Omental fat pad (tissue), 4 donors: ENCODE measurements at places on chromosomes 3 and 15.

DNA sequence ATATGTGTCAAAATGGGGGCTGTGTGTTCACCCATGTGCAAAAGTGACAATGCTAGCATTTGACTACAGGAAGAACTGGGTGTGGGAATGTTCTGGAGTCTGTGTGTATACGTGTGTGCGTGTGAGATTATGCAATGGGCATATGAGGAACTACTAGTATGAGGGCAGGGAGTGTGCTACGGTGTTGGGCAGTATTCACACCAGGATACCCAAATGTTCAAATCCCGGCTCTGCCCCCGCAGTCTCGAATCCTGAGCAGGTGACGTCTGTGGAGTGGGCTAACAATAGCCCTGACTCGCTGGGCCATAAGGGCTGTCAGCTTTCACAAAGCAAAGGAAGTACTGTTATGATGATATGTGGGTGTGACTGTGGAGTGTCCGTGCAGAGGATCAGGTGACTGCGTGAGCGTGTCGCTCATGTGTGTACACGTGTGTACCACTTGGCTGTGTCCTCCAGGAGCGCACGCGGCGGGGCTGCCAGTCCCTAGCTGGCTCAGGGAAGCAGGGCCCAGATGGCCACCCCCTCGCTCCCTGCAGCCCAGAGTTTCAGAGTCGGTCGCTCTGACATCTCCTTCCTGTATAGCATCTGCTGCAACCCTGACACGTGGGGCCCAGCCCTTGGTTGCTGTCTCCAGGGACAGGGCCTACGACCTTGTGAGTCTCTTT, 27.2 kb downstream of the IQSEC1 start:
- DNase-seq = no peak

DNA sequence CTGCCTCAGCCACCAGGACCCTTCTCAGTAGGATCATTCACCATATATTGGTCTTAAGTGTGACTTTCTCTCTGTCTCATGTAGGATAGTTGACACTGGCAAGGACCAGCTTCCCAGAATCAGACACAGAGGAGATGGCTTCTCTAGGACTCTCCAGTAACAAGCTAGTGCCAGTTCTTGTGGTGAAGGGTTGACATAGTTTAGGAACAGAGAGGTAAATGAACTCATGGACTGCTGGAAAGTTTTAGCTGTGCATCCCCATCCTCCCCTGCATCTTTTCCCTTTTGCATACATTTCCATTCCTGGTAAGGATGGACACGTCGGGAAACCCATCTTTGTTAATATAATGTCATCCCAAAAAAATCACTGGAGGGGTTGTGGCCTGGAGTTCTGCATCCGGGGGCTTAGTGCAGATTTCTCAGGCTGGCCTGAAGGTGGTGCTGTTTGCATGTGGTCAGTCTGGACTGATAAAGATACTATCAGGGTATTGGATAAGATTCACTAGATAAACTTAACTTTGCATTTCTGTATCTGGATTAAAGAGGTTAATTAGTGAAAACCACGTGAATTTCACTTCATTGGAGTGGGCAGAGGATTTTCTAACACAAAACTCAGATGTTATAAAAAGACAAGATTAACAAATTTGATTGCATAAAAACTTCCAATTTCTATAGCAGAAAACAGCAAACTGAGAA, 110.8 kb downstream of the TBC1D2B start:
- no peak for DNase-seq

DNA sequence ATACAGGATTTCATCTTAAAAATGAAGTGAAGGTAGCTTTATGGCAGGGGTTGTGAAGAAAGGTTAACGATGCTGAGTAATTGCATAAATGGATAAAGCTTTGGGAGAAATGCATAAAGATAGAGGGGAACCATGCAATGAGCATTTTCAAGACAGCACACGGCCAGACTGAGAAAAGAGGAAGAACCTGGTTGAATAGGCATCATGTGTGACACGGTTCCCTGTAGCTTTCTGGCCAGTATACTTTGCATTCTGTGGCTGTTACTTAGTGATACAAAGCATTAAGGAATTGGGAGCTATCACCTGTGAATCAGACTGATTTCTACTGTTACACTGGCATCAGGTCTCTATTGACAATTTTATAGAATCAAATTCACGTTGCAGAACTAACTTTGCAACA, 33.3 kb downstream of the NR2C2 start:
- DNase-seq = no peak

- DNase-seq = no peak
These were observed 34.1 kb downstream of the PTPN23 start for GRCh38 chr3:47414666-47415587.

DNA sequence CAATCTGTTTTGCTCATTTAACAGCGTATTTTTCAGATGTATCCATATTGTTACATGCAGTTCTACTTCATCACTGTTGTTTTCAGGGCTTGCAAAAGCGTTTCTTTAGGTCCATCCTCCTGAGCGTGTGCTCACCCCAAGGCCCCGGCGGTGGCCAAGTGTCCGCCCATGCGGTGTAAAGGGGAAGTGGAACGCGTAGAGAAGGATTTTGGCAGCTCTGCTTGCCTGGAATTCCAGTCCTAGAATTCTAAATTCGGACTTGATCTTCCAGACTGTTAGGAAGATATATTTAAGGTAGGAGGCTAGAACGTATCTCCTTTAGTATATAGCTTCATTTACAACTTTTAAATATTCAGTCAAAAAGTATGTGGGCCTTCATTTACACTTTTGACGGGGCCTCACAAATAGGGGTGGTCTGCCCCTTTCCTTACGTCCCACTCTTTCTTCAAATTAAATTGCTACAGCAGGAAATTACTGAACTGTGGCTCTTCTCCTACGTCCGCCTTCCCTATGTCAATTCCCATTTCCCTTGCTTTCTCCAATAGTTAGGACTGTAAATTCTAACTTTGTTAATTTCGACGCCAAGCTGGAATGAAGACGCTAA, 609 bp upstream of the TBC1D23 start:
- DNase-seq = no peak

DNA sequence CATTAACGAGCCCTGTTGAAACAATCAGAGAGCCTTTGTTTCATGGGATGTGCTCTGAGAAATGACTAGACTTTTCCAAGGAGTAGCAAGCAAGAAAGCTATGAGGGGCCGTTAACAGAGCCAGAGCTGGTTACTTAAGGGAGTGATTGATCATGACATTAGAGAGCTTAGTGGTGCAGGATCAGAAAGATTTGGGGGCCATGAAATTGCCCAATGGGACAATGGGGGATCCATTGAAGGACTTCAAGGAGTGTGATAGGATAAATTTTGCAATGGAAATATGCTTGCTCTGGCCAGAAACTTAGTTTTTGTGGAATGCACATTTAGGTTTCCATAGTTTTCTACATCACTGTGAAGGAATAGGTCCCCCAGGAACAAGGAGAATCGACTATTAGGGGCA, 45.6 kb downstream of the LRRC3B start:
- DNase-seq = no peak

DNA sequence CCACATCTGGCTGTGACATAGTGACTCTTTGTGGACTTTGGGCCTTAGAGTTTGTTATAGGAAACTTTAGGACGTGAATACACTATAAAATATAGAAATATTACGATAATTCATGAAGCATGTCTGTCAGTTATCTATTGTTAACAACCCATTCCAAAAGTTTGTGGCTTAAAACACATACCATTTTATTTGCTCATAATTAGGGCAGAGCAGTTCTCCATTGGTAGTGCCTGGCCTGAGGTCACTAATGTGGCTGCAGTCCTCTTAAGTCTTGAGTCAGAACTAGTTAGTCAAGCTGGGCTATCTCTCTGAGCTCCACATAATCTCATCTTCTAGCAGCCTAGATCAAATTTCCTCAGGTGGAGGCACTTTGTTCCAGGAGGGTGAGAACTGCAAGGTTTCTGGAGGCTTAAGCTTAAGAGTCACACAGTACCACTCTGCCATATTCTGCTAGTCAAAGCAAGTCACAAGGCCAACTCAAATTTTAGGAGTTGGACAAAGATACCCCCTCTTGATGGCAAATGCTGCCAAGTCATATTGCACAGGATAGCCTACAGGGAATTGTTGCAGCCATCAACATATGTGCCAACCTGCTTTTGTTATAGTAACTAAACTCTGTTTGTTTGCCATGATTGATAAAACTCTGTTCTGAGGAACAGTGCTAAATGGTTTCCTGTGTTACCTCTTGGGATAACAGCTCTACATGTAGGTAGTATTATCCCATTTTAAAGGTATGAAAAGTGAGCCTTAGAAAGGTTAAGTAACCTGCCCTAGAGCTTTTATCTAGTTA, 8.7 kb downstream of the ATXN7 start:
- no peak for DNase-seq

DNA sequence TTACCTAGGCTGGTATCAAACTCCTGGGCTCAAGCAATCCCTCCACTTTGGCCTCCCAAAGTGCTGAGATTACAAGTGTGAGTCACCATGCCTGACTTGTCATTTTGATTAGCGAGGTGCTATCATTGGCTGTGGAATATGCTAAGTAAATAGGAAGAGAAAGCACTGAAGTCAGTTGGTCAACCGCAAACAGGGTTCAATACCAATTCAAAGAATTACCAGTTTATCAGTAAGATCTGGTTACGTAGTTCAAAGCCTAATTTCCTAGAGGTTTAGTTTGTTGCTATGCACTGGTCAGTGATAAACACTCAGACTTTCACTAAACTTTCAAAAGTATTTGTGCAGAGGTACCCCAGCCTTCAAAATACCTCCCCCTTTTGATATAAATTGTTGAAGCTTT, 29.5 kb downstream of the GLB1 start:
- no peak for DNase-seq

DNA sequence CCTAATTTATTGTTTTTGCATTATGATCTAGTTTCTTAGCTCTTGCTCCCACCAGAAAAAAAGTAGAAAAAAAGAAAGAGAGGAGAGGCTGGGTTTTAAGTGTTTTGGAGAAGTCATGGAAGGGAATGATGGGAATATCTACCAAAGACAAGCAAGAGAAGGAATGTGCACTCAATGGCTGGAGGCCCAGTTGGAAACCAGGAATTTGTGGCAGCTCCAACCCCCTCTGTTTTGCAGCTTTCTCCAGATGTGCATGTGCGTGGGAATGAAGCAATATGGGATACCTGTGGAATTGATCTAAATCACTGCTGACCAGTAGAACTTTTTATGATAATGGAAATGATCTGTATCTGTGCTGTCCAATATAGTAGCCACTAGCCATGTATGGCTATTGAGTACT, 27.1 kb downstream of the EIF2AK4 start:
- no peak for DNase-seq

- DNase-seq = no peak
These were observed 87.2 kb downstream of the TGFBR2 start for GRCh38 chr3:30693470-30694120.
